NCI-H2171 treated with DMSO at 0.1 percent for 48 hours (cell line): ENCODE measurements at places on chromosomes 13 and 19.
A peak's percentile ranks its signal among the peaks of the same experiment; 100 is the strongest.

GRCh38 chr13:33541962-33542308 is 256.4 kb upstream of the STARD13 start:
- DNase-seq: no peak

DNA sequence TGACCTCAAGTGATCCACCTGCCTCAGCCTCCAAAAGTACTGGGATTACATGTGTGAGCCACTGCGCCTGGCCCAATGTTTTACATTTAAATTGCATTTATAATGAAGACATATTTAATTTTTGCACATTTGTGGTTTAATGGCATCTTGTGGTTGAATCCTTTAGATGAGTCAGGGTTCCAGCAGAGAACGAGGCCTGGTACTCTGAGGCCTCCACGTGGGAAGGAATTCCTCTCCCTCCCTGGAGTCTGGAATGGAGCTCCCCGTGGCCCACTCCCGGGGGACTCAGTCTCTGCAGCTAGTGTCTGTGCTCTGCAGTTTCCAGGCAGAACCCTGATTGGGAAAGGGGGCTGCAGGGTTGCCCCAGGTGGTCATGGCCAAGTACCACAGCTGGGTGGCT is 24.2 kb downstream of the ZFR2 start:
- DNase-seq: no peak

DNA sequence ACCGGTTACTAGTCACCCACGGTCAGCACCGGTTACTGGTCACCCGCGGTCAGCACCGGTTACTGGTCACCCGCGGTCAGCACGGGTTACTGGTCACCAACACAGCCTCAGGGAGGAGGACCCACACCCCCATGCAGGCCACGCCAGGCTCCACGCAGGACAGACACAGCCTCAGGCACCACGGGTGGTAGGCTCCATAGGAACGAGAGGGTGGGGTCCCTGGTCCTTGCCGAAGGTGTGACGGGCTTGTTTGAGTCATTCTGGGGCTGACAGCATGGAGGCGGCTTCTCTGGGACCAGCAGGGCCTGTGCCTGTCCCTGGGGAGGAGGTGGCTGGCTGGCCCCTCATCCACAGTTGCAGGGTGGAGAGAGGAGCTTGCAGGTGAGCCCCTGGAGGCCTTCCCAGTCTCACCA is 122.8 kb upstream of the SOX1 start:
- DNase-seq: no peak

DNA sequence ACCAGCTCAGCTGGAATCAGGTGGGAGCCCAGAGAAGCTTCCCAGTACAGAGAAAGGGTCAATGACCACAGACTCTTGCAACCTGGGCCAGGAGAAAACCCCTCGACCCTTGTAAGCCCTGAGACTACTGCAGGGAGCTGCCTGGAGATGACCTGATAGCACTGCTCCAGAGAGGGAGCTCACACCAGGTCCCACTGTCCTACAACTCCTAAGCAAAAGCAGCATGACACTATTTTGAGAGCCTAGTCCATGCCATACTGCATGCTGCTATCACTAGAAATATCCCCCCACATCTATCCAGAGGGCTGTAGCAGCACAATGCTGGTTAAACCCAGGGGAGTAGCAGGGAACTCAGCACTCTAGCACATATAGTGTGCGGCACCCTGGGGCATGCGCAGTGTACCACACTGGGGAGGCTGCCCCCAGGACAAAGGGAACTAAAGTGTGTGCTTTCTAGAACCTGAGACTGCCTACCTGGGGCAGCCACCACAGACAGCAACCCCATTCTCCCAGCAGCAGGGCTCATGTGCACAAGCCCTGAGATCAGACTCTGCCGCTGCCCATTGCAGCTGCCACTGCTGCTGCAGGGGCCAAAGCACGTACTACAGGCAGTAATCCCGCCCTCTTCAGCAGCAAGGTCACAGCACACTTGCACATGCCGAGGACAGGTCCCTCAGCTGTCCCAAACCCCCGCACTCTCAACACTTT is 27.1 kb upstream of the N4BP2L1 start:
- DNase-seq: no peak

DNA sequence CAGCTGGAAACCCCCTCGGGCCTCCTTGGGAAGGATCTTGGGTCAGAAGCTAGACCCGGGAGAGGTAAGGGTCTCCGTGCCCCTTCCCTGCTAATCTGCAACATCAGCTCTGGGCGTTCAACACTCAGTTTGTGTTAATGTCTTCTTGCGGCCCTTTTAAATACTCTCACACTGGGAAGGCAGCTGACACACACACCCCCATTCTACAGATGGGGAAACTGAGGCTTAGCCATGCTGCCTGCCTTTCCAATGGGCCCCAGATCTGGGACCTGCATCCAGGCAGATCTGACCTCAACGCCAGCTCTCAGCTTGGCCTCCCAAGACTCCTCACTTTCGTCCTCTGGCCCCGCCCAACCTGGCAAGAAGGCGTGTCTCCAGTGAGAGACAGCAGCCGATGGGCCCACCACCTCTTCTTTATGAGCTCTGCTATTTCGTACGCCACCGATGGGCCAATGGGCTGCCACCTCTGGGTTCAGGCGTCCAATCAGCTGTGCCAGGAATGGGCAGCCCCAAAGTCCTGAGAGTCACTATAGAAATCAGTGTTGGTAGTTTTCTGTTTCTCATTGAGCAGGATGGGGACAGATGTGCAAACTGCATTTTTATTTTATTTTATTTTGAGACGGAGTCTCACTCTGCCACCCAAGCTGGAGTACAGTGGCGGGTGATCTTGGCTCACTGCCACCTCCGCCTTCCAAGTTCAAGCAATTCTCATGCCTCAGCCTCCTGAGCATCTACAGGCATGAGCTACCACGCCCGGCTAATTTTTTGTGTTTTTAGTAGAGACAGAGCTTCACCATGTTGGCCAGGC is 43.8 kb downstream of the DNM2 start:
- DNase-seq: peak; percentile 15

GRCh38 chr13:83831796-83832195 is 50.5 kb downstream of the SLITRK1 start:
- DNase-seq: no peak

DNA sequence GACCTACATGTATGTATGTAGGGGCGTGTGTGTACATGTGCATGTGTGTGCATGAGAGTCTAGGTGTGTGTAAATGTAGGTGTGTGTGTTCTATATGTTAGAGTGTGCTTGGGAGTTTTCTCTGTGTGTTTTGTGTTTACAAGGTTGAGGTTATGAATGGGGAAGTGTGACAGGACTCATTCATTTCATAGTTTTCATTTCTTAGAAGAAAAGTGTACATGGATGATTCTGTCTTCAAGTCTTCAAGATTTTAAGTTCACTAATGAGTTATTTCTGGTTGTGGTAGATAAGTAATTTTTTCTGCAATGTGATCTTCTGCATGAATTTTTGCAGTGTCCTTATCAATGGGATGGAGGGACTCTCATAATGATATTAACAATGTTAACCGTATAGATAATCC is 118.2 kb upstream of the SLC10A2 start:
- DNase-seq: no peak

- peak; percentile 14 for DNase-seq
Observed at GRCh38 chr19:35306473-35307246, 14.7 kb downstream of the MAG start.

- DNase-seq: no peak
Observed at GRCh38 chr13:98972627-98973026, 5.2 kb downstream of the DOCK9 start.

DNA sequence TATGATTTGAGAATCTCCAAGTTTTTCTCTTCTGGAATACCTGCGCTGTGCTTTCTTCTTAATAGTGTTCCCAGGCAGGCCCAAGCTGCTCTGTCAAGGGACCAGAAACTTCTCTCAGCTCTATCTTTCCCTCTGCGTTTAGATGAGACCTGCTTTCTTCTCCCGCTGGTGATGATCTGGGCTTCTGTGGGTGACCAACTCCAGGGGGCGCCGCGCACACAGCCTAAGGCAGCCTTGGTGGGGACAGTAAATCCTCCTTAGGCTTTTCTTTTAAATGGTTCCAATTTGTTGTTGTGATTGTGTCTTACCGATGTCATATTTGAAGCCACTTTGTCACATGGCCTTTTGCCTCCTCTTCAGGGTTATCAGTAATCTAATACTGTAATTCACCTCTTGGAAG is 439.4 kb upstream of the KLF12 start:
- peak; percentile 11 for DNase-seq

GRCh38 chr19:54100561-54100960 is at the start of gene OSCAR:
TSS of gene OSCAR (minus strand) at chr19:54100803. CDS start at chr19:54100792, 11 bp downstream.
- no peak for DNase-seq

GRCh38 chr19:32457571-32458158 is 52.1 kb downstream of the DPY19L3 start:
- no peak for DNase-seq

- no peak for DNase-seq
Observed at GRCh38 chr13:46489586-46490023, 63.4 kb upstream of the LRCH1 start.

DNA sequence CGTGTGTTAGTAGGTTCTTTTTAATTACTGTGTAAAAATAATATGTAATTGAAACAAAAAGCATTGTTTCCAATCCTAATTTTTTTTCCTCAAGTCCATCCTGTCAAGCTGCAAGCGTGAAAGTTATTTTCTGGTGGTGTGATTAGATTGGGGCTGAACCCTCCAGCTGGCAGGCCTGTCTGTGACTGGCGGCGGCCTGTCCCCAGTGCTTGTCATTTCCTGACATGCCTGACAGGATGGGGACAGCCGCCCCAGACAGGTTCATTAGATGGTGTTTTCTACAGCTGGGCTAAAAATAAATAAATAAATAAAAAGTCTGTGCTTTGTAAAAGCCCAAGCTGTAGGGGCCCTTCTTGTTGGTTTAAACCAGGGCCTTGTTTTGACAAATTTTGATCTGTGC is 53.7 kb upstream of the MAB21L1 start:
- DNase-seq: peak; percentile 19

- DNase-seq: peak; percentile 36
Observed at GRCh38 chr13:113489549-113490495, 689 bp downstream of the DCUN1D2 start.

GRCh38 chr13:21461131-21461530 is 2.0 kb upstream of the ZDHHC20 start:
- no peak for DNase-seq

- DNase-seq: no peak
Observed at GRCh38 chr19:49109569-49110233, 4.5 kb upstream of the LIN7B start.
